ENCODE measurements at places on chromosomes 5 and 9.

DNA sequence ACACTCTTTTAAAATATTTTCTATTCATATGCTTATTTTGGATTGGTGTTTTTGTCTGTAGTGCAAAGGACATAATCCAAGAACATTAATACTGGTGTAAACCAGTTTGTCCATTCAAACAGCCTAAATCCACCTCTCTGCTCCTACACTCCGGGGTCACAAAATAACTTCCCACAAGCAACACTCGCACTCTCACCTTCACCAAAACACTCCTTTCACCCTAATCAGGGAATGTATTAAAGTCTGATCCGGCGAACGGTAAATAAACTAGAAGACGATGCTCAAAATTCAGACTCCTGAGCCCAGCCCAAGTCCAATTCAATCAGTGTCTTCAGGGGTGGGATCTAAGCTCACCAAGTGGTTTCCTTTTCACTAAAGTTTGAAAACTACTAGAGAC, 649 bp downstream of the AP3B1 start:
- no peak for DNase-seq

- no peak for DNase-seq
These were observed 26.6 kb downstream of the DUSP1 start for GRCh38 chr5:172744123-172745104.

DNA sequence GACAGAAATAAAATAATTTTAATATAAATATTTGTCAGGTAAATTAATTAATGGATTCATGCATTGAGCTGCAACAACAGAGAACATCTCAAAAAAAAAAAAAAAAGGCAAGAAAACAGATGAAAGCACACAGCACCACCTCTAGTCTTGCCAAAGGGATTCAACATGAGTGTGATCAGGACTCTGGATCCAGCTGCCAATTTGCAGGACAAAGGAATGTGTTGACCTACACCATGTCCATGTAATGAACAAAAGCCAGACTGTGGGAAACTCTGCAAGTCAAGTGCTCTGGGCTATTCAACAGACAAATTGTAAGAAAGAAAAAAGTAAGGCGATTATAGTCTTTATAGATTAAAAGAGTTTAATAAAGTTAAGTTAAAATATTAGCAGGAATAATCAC, 769.3 kb downstream of the TLR4 start:
- no peak for DNase-seq

DNA sequence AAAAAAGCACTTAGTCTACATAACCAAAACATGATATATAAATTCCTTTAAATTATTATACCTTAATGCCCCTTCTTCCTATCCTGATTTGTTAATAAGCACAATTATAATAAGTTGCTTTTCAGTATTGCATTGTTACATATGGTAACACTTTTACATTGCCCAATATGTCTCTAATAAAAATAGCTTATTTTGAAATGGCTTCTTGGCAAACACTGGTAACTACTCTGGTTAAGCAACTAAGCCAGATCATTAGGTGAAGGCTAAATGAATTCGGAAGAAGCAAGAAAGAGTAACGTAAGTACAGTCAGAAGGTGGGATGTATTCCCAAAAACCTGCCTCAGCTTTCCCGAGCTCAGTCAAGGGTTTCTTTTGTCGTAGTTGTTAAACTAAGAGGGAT, 85.3 kb downstream of the TTC39B start:
- DNase-seq, result no peak

GRCh38 chr5:2295476-2295875, 412.8 kb upstream of the IRX4 start:
- DNase-seq, result no peak

DNA sequence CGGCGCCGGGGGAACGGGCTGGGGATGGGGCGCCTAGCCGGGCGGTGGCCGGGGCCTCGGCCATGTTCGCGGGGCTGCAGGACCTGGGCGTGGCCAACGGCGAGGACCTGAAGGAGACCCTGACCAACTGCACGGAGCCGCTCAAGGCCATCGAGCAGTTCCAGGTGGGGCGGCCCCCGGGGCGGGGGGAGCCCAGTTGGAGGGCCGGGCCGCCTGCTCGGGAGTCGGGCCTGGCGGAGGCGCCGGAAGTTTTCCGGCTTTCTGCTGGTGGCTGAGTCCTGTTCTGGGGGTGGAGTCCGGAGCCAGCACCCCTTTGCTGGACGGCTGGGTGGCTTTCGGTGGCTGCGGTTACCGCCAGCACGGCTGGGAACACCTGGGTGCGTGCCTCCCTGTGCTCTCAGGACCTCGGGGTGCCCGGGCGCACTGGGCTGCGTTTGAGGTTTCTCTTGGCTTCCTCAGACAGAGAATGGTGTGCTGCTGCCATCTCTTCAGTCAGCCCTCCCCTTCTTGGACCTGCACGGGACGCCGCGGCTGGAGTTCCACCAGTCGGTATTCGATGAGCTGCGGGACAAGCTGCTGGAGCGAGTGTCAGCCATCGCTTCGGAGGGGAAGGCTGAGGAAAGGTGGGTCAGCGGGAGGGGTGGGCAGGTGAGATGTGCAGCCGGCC, 454 bp downstream of the NELFB start:
- DNase-seq, result no peak

DNA sequence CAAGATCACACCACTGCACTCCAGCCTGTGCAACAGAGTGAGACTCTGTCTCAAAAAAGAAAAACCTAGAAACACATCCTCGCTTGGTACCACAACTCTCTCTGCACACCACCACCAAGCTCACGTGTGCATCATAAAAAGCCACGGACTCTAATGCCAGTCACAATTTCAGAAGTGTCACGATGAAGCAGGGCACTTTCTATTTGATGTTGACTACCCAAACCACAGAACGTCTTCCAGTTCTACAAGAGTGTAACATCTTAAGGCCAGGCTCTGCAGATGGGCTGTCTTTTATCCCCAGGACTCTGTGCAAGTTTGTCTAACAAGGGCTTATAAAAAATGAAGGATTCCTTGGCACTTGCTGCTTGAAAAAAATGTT, 22.9 kb downstream of the GFPT2 start:
- no peak for DNase-seq

DNA sequence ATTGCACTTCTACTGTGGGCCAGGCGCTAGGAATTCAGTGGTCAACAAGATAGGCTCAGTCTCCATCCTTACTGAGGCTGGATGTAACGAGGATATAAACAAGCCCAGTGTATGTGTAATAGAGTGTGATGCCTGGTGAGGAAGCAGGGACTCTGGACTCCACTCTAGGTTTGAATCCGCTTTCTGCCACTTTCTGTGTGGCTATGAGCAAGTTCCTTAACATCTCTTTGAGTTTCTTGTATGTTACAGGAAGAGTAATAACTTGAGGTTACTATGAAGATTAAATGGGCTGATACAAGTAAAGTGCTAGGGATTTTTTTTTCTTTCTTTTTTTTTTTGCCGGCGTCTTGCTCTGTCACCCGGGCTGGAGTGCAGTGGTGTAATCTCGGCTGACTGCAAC, 12.4 kb downstream of the DOCK2 start:
- DNase-seq, result no peak

GRCh38 chr5:77869116-77869798, 93.1 kb upstream of the TBCA start:
- DNase-seq, result no peak

DNA sequence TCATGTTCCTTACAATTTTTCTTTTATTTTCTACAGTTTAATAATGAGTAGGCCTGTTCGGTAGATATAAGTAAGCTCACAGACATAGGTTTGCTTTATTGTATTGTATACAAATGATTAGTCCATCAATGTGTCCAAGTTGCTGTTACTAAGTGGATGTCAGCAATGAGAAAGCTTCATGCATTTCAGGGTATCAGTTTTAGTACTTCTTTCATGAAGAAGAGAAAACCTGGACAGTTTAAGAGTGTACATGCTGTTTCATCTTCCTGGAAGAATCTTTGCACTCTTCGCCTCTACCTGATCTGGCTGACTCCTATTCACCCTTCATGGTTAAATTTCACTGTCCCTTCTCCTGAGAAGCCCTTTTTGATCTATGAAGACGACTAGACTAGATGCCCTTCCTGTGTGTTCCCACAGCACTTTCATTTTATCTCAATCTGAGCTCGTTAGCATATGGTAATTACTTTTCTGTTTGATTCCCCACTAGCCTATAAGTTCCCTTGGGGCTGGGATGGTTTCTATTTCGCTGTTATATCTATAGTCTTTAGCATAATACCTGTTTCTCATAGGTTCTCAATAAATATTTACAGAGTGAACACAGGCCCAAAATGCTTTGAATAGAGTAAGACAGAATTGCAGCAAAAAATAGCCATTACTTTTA, 70.7 kb downstream of the CETN3 start:
- no peak for DNase-seq

DNA sequence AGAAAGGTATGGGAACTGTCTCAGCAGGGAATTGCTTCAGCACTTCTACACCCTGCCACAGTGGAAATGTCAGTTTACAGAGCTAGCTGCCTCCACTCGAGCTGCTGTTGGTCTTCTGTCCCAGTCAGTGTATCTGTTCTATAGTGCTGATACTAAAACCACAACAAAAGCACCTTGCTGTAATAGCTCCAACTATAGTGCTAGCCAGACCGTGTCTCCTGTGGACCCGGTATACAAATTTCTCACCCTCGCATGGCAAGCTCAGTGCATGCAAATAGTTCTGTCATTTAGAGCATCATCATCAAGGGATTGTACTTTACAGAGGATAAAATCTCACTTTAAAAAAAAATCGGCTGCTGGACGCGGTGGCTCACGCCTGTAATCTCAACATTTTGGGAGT, 51.5 kb upstream of the IQGAP2 start:
- no peak for DNase-seq
